ENCODE measurements at places on chromosomes 6 and 20.

DNA sequence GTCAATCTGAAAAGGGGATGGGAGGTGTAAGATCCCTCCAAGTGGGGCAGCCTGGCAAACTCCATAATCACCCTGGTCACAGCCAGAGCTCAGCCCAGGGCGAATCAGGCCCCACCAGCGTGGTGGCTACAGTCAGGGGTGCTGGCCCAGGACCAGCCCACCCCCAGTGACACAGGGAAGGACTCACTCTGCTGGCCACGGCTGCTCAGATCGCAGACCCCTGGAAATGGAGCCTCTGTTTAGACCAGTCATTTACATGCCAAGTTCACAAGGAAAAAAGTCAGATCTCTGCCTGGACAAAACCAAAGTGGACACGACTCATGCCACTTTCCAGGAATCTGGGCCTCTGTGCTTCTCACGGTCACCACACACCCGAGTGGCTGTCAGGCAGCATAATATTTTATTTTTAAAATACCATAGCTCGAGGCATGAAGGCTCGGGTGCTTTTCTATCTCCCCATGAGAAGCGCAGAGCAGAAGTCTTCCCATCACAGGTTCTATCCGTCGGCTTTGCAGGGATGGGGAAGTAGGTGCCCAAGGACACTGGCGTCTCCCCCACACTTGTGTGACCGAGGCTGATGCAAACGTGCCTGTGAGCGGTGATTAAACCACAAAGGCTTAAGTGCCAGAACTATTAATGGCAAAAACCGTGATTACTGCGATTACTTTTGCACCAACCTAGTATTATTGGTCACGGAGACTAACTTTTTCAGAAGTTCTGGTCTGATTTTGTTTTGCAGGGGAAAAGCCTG, 13.0 kb downstream of the PXDC1 start:
- no peak for DNase-seq

DNA sequence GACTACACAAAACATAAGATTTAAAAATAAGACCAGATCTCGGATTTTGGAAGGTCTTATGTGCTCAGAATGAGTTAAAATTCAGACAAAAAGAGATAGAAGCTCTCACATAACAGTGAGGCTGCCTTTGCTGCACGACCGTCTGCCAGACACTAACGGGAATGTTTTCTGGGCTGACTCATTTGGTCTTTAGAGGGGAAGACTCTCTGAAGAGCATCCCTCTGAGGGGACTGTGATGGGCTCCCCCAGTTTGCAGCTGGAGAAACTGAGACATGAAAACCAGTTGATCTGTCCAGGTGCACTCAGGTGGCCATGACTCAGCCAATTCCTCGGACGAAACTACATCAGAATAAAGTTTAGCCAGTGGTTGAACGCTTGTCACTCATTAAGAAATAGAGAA, 153.9 kb downstream of the RNASET2 start:
- no peak for DNase-seq

DNA sequence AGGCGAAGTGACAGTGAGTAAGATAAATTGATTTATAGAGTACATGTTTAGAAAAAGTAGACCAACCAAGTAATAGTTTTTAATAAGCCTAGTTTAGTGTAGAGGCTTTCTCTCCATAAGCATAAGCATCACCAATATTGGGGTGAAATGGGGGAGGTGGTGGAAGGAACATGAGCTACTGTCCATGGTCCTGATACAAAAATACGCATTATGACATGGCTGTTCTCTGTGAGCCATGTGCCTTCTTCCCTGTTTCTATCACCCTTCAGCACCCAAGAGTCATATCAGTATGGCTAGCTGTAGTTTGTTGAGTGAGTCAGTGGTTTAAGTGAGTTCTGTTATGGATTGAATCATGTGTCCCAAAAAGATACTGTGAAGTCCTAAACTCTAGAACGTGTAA, 150.8 kb downstream of the EDN1 start:
- no peak for DNase-seq

DNA sequence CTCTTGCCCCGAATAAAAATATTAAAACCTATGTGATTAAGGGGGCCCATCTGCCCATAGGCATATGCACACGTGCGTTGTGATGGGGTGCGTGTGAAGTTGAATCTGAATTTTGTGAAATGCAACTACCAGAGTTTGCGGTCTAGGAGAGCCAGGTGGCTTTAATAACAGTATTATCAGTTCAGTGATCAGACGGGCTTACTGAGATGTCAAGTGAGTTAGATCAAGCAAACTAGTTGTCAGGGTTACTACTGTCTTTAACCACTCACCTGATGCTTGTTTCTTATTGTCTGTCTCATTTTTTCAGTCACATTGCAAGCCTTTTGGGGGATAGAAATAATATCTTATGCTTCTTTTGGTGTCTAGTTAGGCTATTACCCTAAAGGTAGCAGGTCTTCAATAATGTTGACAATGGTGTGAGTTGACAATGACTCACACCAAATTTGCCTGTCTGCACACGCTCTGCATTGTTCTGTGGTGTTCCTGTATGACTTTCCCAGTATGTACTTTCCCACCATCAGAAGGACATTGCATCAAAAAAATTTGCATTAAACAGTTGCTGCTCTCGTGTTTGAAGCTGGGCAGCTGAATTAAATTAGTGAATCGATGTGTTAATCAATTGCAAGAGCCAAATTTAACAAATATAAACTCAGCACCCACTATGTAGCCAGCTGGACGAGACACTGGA, 103.1 kb upstream of the NAA20 start:
- DNase-seq: peak; percentile 47

GRCh38 chr20:24488800-24489175, 19.4 kb downstream of the SYNDIG1 start:
- DNase-seq: no peak

GRCh38 chr20:49890471-49891361, 24.6 kb downstream of the SPATA2 start:
- DNase-seq: peak; percentile 27

GRCh38 chr6:111280445-111280955, 193.2 kb downstream of the SLC16A10 start:
- no peak for DNase-seq

- peak; percentile 68 for DNase-seq
Observed at GRCh38 chr20:51354769-51355319, 187.7 kb downstream of the NFATC2 start.

DNA sequence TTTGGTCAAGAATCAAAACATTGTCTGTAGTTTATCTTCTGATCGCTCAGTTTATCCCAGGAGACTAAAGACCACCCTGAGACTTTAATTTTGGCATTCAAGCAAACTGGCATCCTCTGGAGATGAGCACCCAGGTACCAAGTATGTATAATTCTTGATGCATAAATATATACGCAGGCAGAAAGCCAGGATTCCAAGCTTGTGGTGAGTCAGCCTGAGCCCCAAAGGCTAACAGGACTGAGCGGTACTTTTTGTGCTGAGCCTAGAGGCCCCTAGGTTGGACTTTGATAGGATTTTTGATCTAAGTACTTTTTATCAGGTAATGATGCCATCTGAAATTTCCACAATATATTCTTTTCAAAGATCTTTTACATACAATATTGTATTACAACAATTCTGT, 301.3 kb downstream of the TFAP2B start:
- DNase-seq: no peak

- no peak for DNase-seq
Observed at GRCh38 chr6:149208134-149208601, 109.3 kb upstream of the TAB2 start.

DNA sequence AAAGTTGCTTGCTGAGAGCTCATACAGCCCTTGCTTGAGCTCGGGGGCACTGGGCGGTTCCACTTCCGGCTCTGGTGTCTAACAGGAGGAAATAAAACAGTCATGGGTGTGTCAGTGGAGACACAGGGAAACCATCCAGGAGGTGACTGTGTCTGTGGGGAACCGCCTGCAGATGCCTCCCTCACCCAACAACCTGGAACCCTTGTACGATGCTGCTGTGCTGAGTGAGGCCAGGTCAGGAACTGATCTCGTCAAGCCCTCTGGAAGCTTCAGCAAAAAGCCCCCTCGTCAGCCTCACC, 15.5 kb downstream of the TXNDC5 start:
- DNase-seq: no peak

- peak; percentile 48 for DNase-seq
Observed at GRCh38 chr6:167932468-167933276, 64.8 kb upstream of the KIF25 start.

DNA sequence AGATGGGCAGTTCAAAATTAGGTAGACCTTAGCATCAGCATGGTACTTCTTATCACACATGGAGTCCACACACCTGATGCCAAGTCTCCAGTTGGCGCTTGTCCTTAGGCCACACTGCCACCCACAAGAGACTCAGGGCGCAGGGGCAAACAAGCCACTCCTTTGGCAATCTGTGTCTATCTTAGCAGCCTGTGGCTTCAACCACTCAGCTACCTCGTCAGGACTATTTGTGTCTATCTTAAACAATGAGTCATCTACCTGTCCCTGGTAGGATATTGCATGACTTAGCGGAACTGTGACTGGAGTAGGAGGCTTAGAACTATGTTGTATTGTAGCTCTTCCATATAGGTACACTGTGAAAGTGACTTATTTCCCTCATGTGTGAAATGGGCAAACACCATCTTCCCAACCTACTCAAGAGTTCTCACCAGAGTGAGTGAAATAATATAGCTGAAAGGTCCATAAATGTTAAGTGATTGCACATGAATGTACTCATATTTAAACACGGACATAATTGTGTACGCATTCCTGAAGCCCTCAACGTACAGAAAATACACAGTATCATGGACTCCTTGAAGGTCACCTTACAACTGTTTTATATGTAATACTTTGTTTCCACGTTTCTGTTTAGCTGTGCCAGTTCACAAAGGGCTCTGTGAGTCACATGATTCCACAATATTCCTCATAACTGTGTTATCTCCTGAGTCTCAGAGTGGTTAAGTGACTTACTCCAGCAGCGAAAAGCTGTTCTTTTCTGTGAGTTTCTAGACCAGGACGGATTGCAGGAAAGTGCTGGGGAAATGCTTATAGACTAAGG, 1.6 kb downstream of the TRIM27 start:
- DNase-seq: peak; percentile 22

DNA sequence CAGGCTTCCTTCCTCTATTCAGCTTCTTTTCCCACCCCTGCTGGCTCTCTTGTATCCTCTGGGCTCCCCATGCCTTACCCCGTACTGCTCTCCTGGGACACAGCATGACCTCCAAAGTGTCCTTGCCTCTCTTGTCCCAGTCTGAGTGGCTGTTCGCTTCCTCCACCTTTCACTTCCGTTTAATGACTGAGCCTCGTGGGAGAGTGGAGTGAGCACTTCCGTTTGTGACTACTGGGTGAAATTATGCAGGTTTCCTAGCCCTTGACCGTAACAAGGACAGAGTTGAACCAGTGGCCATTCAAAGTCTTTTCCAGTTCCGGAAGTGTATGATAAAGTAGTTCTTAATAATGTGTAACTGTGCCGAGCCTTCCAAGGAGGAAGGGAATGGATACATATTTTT, 109.2 kb downstream of the ARID1B start:
- no peak for DNase-seq

- peak; percentile 7 for DNase-seq
Observed at GRCh38 chr20:46255440-46256104, 52.7 kb downstream of the CDH22 start.

DNA sequence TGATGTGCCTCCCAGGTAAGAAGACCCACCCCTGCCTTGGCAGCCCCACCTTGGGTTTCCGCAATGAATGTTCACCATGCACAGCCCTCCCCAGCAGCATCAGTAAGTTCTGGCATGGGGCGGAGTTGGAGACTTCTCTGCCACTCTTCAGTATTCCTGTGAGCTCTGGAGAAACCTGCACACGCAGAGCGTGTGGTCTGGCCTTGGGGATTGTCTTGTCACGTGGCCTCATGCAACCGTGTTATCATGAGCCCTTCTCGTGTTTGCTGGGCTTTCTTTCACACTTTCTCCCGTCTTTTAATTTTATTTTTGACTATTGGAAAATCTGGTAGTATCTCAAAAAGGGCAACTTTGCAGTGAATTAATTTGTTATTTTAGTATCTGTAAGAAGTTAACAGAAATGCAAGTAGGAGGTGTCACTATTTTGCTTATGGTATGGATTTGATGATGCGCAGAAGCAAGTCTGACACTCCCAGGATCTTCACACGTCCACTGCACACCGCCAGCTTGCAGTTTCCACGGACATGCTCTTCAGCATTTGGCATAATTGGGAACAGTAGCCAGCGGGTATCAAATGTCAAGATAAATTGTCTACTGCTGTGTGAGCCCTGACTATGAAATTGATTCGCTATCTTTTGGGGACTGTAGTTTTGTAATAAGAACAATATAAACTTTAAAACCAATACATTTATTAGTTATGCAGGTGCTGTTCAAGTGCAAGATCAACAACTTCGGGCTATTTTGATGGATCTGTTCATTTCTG, 463.5 kb downstream of the QKI start:
- DNase-seq: no peak

DNA sequence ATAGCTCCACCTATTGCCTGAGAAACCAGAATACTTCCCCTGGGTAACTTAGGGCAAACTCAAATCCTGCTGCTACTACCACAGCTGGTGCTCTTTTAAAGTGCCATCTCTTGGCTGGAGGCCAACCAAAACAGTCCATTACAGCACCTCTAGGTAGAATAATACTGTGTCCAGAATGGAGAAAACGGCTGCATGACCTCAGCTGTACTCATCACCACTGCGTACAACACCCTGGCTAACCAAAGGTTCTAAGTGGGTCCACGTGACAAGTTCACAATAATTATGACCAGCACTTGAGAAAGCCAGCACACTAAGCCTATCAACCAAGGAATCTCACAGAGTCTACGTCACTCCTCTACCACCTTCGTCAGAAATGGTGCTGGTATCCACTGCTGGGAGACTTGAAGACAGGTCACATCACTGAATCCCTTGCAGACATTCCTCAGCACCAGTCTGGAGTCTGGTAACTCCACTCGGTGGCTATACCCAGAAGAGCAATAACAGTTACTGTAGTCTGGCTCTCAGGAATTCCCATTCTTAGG, 40.9 kb upstream of the PKIB start:
- no peak for DNase-seq
